Type B pancreatic cell (in vitro differentiated cells): ENCODE measurements at places on chromosomes 1 and 21.

GRCh38 chr1:4146614-4147013 is 246.5 kb upstream of the C1orf174 start:
- DNase-seq = no peak

DNA sequence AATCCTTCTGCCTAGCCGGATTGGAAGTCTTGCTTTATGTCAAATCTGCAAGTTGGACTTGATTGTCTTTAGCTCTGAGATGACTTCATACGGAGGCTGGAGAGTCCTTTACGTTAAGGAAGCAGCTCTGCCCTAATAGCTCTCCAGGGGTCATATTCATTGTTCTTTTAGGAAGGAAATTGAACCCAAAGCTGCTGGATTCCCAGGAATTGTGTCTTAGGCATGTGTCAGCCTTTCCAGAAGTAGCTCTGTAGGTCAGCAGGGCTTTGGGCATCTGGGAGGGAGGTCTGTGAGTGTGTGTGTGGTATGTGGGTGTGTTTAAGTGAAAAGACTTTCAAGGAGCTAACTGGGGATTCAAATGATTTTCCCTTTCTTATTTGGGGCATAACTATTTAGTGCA is 82.4 kb downstream of the ABCA4 start:
- no peak for DNase-seq

DNA sequence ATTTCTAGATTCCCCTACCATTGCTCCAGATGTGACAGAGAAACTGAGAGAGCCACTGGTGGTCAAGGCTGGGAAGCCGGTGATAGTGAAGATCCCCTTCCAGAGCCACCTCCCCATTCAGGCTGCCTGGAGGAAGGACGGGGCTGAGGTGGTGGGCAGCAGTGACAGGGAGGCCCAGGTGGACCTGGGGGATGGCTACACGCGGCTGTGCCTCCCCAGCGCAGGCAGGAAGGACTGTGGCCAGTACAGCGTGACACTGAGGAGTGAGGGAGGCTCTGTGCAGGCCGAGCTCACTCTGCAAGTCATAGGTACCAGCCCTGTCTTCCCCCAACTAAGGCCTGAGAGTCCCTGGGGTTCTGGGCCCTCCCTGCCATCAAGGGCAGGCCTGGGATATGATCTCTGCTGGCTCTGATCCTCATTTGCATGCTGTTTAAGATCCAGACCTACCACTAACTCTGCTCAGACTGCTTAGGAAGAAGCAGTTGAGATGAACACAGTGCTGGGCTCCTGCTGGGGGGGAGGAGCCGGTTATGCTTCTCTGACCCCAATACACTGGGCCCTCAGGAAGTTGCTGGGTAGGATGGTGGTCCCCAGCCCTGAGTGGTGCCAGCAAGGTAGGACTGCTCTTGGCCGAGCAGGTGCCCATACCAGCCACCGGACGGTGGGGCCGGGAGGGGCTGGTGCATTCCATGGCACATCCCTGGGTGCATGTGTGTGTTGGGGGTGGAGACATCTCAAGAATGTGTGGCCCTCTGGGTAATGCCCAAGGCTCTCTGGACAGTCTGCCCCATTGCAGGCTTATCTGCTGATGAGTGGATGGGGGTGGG is 25.1 kb downstream of the IGFN1 start:
- DNase-seq = peak; percentile 65

DNA sequence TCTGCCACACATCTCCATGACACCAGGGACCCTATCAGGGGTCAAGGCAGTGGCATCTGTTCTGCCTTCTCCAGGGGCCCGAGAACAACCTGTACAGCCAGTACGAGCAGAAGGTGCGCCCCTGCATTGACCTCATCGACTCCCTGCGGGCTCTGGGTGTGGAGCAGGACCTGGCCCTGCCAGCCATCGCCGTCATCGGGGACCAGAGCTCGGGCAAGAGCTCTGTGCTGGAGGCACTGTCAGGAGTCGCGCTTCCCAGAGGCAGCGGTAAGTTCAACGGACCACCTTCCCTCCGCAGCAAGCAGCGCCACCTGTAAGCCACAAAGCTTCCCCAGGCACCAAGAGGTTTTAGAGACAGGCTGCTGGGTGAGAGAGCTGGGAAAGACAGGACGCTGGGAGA is 15.9 kb downstream of the MX2 start:
- no peak for DNase-seq

DNA sequence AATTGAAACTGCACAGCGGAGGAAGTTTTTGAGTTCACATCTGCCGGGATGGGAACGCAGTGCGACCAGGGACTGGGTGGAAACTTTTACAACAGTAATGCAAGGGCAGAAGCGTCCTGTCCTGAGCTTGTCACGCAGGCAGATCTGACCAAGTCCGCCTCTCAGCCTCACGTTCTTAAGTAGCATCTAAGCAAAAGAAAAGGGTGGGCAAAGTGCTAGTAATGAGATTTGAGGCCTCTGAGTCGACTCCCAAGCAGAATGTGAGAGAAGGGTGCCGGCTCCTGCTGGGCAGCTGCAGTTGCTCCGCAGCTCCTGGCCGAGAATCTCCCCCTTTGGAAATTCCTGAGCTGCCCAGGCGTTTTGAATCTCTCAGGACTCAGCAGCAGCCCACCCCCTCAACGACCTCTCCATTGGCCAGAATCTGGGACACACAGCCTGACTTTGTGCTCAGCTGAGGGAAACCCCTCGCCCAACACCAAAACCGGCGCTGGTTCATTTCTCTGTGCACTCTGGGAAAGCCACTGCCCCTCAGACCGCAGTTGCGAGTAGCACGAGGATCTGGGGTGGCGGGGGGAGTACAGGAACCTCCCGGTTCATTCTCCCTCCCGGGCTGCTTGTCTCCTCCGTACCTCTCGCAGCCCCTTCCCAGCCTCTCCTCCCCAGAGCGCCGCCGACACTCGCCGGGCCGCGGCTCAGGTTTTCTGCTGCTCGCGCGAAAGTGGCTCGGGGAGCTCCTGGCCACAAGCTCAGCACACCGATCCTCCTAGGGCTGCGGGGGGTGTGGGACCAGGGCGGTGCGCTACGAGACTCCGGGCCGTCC is 913 bp upstream of the S1PR1 start:
- DNase-seq = peak; percentile 73

- no peak for DNase-seq
Observed at GRCh38 chr1:230651235-230651634, 9.0 kb downstream of the COG2 start.

GRCh38 chr1:244802041-244802440 is 33.4 kb upstream of the COX20 start:
- DNase-seq = no peak

GRCh38 chr1:151990856-151991198 is 2.8 kb downstream of the S100A10 start:
- DNase-seq = no peak

DNA sequence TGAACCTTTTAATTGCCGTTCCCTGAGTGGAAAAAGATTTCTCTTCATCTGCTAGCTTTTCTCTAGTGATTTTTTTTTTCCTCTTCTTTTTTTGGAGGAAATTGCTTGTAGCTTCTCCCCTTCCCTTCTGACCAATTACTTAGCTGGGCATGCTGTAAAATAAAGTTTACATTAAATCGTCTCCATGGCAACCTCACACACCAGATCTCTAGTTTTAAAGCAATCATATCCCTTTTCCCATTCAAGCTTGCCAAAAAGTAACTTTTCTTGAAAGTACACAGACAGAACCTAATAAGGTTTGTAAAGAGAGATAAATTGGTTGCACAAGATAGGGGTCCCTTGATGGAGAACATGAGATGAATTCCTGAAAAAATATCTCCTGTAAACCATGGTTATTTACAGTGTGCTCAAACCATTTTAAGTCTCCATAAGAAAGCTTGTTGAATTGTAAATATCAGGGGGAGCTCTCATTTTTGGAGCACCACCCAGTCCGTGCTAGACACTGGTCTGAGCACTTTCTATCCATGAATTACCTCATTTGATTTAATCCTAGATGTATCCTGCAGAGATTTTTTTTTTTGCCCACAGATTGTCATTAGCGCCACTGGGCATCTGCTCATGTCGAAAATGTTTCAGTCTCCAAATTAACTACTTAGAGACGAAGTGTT is 32.6 kb upstream of the HTR1D start:
- DNase-seq = no peak

DNA sequence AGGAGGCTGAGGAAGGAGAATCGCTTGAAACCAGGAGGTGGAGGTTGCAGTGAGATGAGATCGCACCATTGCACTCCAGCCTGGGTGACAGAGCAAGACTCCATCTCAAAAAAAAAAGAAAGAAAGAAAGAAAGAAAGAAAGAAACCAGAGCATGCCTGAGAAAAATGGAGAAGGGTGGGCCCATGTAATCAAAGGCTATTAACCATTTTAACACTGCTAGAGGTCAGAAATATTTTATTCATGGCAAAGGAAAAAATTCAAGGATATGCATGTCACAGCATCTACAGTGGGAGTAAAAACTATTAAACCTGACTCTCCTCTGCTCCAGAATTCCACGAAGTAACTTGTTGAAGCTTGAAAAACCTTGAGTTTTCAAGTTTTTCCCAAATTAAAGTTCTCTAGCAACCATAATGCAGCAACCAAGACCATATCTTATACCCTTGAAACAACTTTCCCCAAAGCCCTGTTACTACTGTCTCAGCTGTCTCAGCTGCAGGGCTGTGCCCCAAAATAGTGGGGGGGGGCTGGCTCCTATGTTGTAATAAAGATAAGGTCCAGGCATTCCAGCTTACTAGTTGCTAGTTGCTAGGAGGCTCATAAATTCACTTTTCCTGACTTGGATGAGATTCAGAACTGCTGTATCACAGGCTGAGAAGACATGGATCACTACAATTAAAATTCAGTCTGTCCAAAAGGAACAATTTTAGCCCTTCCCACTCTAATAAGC is 112.9 kb upstream of the SOD1 start:
- no peak for DNase-seq

DNA sequence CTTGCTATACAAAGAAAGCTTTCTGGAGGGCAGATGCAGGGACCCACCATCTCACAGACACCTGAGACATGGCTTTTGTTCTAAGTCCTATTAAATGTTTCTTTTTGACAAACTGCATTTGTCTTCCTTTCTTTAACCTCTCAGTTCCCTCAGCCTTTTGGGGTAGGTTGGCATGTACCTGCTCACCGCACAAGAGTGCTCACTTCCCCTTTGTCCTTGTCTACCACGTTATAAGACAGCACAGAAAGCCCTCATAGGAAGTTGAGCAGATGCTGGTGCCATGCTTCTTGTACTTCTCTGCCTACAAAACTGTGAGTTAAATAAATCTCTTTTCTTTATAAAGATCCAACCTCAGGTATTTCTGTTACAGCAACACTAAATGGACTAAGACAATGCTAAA is 31.9 kb upstream of the RGS21 start:
- DNase-seq = no peak

GRCh38 chr1:173328961-173329360 is 121.8 kb upstream of the TNFSF4 start:
- DNase-seq = no peak

DNA sequence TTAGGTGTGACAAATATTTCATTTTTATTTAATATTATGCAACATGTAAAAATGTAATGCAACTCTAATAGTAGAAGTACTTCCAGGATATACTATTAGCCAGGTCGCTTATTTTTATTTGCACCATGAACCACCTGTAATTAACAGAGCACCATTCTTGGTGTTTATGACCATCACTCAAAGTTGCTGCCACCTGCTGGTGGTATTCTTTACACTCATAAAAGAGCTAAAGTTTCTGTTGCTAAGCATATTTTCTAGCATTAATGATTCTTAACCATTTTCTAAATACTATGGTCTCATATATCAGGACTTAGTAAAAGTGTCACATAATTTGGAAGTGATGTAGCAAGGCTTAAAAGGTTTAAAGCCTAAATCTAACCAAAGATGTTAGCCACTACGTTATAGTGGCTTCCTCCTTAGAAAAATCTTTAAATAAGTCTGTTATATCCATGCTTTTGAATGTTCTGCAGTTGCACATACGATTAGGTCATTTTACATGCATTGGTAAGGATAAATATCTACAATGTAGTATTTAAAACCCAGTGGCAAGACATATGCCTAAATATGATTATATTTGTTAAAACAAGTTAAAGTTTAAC is 244.5 kb downstream of the NEGR1 start:
- DNase-seq = no peak

DNA sequence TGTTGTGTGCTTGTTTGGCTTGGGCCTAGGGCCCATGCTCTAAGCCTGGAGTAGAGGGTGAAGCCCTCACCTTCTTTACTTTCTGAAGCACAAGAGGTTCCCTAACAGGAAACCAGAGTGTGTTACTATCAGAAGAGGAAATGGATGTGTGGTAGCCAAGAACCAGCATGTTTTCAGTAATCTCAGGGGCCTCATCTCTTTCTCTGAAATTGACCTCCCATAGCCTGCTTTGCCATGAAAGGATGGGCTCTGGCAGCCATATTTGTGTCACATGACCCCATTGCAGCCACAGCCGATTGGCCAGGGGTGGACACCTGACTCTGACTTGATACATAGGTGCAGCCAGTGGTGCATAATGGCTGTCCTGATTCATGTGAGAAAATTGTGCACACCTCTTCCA is 18.6 kb downstream of the A3GALT2 start:
- no peak for DNase-seq

DNA sequence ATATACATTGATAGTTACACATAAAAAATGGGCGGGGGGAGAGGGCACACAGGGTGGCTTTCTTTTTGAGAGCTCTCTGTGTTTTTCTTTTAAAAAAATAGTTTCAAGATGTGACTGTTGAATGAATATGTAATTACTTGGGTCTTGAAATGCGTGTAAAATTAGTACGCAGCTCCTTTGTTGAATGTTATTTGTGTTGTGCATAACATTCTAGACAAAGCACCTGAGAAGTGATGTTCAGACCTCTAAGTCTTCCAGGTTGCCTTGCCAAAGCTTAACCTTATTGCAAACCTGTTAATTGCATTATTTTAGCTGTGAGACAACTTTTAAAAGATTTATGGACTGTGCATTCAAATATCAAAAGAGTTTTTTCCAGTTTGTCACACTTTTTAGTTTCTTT is 5.4 kb downstream of the PBX1 start:
- DNase-seq = no peak

GRCh38 chr1:70220517-70221237 is 503 bp upstream of the SRSF11 start:
- no peak for DNase-seq

DNA sequence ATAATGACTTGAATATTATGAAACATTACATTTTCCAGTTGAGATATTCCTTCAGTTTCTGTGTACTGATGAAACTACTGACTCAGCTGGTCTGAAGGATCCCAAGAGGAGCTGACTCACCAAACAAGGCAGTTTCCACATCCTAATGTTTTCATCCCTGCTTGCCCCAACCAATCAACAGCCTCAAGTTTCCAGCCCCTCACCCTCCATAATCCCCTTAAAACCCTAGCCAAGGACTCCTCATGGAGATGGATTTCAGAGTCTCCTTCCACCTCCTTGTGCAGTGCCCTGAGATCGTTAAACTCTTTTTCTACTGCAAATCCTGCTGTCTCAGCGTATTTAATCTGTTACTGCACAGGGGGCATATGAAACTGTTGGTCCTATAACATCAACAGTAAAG is 83.1 kb upstream of the HAO2 start:
- no peak for DNase-seq

DNA sequence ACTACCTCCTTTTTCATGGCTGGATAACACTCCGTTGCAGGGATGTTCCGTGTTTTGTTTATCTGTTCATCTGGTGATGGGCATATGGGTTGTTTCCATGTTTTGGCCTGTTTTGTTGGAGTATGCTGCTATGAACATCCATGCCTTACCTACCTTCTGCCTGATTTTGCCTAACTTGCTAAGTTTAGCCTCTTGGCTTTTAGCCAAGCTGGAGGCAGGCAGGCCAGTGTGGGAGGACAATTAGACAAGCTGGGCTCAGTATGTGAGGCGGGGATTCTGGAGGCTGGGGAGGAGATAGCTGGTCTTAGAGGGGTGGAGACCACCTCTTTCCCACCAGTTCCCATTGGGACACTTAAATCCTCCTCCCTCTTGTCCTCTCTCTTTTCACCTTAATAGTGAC is 98.4 kb upstream of the WNT4 start:
- no peak for DNase-seq
